ENCODE measurements at places on chromosomes 12 and 14.
A peak's percentile ranks its signal among the peaks of the same experiment; 100 is the strongest.

GRCh38 chr14:88521818-88522217, 33.0 kb downstream of the PTPN21 start:
- DNase-seq: no peak

GRCh38 chr12:22366181-22366580, 31.7 kb upstream of the ST8SIA1 start:
- no peak for DNase-seq

DNA sequence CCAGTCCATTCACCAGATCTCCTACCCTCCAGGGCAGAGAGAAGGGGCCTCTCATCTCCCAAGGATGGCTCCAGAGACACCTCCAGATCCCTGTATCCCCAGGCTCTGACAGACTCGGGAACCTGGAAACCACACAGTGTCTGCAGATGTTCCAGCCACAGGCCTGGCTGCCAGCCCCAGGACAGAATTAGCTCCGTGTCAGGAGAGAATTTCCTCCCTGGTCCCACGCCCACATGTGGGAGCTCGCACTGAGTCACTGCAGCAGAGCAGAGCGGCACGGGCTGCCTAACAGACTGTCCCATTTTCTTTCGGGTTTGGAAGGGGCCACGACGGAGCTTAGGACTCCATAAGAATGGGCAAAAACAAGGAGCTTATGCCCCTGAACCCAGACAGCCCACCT, 33.6 kb downstream of the CMKLR1 start:
- peak; percentile 97 for DNase-seq

GRCh38 chr12:129704232-129704830, 199.5 kb downstream of the TMEM132D start:
- DNase-seq: no peak

- DNase-seq: peak; percentile 26
Observed at GRCh38 chr14:105549481-105549880, 23.1 kb downstream of the TMEM121 start.

- no peak for DNase-seq
Observed at GRCh38 chr14:68791078-68791901, 1.6 kb downstream of the ZFP36L1 start.

DNA sequence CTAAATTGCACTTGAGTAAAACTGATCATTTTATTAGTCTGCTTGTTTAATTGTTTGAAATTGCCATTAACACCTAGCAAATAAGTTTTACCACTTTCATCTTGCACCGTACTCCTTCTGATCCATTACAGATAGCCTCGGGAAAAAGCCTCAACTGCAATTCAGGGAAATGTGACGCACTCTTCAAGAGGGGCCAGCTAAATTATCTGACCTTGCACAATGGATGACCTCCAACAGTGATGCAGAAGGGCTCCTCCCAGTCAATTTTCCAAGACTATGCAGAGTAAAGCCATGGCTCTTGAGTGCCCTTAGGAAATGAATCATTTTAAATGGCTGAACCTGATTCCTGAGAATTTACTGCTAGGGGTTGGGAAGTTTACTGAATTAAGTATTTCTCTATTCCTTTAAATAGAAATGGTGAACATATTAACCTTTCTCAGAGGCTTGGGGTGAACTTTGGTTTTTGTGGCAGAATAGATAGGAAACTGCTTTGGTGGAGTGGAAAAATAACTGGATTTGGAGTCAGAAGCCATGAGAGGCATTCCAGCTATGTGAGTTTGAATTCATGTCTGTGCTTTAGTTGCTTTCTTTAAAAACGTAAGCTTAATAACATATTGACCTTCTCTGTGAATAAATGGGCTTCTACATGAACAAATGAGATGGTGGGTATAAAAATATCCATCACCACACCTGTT, 64.8 kb upstream of the OVCH1 start:
- peak; percentile 74 for DNase-seq
